Mucosa of gallbladder (tissue), 1 donor: ENCODE measurements at places on chromosomes 7 and 10.

DNA sequence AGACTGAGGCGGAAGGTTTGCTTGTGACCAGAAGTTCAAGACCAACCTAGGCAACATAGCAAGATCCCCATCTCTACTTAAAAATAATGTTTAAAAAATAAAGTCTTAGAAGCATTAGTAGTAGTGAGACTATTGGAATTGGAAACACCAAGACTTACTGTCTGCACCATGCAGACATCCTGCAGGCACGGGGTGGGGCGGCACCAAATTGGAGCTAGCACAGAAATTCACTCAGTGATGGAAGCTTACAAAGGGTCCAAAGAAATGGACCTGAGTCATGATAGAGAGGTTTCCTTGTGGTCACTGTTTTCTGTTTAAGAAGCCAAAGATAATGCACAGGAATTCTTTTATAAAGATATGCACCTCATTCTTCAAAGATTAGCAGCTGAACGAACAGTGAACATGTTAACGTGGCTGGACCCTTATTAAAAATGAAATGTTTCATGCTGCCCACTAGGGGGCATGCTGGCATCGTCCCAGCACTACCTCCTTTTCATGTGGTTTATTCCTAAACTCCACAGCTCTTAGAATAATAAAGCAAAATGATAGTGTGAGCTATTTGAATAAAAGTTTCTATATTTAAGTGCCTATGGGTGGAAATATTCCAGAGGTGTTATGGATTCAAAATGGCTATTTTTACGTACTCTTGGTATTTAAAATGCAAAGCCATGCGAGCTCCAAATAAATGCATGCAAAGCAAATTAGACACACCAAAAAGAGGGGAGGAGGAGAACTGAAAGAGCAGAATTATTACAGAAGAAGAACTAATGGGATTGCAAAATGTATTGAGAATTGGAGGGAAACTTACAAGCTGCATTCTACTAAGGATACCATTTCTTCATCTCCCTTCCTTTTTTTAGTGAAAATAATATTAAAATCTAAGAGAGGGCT is 28.6 kb downstream of the PDSS1 start:
- peak; percentile 36 for DNase-seq

GRCh38 chr7:78780560-78780959 is 672.9 kb downstream of the MAGI2 start:
- no peak for DNase-seq

GRCh38 chr10:106424054-106424453 is 740.5 kb downstream of the SORCS1 start:
- DNase-seq = no peak

DNA sequence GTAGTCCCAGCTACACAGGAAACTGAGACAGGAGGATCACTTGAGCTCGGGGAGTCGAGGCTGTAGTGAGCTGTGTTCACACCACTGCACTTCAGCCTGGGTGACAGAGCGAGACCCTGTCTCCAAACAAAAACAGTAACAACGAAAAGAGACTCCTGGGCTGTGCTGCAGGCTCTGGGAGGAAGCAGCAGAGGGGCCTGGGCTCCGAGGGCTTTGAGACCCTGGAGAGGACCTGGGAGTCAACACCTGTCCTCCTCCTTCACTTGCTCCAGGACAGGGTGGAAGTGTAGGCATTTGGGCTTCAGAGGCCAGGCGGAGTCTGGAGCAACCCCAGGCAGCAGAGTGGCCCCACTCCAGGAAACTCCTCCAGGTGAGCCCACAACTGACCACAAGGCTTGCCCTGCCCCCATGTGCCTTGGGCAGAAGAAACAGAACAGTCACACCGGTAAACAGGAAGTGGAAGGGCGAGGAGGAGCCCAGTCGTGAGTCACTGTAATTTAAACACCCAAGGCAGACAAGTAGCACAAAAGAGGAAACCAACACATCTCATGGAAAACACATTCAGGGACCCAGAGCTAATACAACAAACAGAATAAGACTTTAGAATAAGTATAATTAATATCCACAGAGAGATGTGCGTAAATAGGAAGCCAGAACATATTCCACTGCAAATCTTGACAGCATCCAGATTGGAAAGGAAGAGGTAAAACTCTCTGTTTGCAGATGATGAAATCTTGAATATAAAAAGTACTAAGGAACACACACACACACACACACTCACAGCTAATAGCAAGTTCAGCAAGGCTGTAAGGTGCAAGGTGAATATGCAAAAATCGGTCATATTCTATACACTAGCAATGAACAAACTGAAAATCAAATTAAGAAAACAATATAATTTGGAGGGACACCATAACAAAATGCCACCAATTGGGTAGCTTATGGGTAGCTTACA is 20.5 kb upstream of the RASGEF1A start:
- DNase-seq = peak; percentile 27

DNA sequence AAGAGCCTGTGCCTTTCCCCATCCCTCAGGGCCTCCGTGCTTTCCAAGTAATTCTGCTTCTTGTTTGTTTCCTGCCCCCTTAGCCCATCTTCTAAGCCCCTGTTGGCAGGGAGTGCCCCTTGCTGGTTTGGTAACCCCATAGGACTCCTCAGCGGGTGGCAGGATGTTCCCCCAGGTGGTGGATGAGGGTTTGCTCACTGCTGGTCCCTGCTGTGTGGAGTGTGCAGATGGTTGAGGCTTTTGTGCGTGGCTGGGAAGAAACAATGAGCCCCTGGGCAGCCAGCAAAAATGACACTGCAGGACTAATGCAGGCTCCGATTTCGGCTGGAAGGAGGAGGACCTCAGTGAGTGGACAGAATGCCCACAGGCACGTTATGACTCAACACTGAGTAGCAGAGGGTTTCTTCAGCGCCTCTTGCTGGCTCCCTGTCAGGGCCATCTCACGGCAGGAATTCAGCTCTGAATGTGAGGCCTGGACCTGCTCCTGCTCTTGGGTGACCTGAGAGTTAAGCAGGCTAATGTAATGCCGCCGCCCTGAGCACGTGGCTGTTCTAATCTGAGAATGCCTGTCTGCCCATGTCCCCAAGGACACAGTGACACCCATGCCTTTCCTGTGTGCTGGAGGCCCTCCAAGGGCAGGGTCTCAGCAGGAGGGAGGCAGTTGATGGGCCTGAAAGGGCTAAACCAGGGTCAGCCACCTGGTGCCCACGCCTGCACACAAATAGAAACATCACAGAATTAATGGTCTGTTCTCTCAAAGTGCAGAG is 16.6 kb downstream of the BAG3 start:
- peak; percentile 83 for DNase-seq

DNA sequence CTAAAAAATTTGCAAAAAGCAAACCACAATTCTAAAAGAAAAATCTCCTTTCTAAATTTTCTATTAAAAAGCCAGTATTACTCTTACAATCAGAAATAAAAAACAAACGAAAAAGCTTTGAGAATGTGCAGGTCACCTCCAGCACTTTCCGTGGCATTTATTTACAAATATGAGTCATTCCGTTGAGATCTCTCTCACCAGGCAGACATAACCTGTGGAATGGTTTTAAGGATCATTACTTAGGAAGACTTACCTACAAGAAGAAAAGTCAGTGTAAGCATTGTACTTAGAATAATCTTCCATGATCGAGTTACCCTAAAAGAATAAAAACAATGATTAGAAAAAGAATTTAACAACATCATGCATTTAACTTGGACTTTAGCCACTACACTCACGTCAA is 3.3 kb downstream of the SUN3 start:
- DNase-seq = no peak

- DNase-seq = peak; percentile 16
Observed at GRCh38 chr7:128322040-128322643, 21.6 kb downstream of the RBM28 start.

DNA sequence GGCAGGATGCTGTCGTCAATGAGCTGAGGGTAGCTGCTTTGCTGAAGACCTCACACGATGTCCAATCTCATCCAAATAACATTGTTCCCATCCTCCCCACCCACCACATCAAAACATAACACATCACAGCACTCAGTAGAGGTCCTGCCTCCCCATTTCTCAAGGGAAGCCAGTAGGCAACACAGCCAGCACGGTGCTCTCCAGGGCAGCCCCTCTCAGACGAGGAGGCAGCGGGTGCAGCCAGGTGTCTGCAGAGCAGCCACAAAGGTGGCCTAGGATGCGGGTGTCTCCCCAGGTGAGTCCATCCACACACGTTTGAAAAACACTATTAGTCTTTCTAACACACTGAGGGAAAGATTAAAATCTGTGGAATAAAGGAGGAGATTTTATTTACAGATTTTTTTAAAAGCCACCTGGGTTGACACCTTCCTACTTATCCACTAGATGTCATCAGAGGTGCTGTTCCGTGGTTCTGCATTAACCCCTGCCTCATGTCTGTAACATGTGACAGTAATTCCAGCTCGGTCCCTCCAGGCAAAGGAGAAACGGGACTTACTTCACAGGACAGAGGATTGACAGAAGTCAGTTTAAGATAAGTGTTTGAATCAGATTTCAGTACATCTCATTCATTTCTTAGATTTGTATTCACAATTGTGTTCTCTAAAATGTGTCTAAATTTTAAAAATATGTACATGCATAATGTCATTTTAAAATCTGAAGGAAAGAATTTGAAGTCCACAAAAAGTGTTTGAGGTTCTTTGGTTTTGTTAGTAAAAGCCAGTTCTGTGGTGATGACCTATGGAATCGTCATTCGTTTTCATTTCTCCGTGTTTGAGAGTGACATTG is 68.0 kb downstream of the LANCL2 start:
- no peak for DNase-seq

- DNase-seq = no peak
Observed at GRCh38 chr7:142228537-142229104, 29.2 kb downstream of the PRSS58 start.

- DNase-seq = no peak
Observed at GRCh38 chr7:157506268-157506667, 169.5 kb downstream of the DNAJB6 start.

DNA sequence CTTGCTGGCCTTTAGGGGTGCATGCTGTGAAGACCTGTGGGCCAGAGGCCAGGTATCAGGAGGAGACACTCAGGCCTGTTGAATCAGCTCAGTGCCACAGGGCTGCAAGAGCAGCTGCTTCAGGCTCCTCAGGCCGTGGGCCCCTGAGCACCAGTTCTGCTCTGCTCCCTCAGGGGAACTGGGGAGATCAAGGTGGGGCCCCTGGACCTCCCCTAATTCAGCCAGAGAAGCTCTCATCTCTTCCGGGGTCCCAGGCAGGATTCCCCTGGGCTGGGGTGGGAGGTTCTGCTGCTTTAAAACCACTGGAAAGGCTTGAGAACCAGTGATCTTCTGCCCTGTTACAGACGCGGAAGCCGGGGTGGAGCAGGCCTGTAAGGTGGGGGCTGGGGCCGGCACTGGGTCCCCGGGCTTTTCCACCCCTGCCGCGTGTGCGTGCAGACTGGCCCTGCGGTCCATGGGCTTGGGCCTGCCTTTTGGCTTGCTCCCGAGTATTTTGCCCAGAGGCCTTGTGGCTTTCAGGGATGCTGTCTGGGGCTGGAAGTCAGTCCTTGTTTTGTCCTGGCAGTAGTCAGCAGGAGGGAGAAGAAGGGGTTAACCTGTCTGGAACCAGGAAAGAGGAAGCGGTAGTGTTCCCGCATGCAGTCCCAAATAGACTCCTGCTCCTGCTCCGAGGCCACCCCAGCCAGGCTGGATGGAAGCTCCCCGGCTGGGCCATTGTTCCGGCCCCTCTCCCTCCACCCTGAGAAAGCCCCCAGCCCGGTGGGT is 74.3 kb downstream of the LHPP start:
- DNase-seq = no peak

- DNase-seq = peak; percentile 58
Observed at GRCh38 chr10:43110338-43111071, 27.7 kb upstream of the CSGALNACT2 start.

GRCh38 chr10:104291439-104291951 is 22.5 kb downstream of the GSTO2 start:
- DNase-seq = peak; percentile 91

DNA sequence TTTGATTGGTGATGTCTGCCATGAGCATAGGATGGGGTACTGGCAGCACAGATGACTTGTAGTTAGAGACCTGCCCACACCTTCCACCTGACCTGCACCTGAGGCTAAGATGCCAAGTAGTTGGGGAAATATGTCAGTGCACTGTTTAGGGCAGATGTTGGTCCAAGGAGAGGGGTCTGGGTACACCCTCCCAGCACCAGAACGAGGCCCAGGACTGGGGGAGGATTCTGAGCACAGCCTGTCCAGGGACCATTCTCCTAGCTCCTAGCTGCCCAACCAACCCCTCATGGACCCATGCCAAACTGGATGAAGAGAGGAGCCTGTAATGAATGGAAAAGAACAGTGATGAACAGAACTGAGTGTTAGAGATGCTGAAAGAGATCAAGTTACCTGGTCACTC is 28.0 kb downstream of the FRMPD2 start:
- no peak for DNase-seq

DNA sequence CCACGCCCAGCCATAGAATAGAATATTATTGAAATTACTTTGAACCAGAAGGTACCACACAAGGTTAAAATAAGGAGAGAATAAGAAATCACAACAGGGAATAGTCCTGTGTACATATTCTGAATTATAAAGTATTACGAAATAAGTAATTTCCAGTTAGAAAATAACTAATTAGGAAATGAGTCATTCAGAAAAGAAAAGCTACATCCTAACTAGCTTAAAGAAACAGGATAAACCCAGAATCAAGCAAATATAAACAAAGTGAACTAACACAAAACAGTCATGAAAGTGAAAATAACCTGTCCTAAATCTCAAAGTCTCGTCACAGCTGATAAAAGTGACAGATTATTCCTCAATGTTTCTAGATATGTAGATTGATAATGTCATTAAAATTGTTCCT is 74.8 kb upstream of the NEBL start:
- no peak for DNase-seq
